ENCODE measurements at places on chromosomes 3 and 15.

GRCh38 chr15:31552482-31553099, 226.0 kb downstream of the KLF13 start:
- DNase-seq, result no peak

DNA sequence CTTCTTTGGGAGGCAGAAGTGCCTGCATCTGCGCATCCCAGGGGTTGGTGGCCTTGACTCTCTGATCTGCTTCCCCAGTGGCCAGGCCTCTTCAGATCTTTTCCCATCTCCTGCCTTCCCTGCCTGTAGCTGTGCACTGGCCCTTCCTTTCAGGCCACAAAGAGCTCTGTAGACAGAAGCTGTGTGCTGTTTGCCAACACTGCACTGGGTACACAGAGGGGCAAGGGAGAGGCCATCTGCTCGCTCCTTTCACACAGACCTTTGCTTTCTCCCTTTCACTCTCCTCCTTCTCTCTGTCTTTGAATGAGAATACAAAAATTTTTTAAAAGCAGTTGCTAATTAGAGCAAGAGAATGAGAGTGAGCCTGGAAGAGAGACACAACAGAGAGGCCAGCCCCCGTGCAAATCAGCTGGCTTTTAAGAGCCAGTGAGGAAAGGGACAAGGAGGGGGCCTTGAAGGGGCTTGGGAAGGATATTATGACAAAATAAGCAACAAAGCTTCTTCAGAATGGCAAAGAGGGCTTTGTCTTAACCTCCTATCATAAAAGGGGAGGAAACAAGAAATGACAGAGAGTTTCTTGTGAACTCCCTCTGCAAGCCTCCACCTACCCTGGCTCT, 170.9 kb downstream of the EPHB1 start:
- DNase-seq, result no peak

DNA sequence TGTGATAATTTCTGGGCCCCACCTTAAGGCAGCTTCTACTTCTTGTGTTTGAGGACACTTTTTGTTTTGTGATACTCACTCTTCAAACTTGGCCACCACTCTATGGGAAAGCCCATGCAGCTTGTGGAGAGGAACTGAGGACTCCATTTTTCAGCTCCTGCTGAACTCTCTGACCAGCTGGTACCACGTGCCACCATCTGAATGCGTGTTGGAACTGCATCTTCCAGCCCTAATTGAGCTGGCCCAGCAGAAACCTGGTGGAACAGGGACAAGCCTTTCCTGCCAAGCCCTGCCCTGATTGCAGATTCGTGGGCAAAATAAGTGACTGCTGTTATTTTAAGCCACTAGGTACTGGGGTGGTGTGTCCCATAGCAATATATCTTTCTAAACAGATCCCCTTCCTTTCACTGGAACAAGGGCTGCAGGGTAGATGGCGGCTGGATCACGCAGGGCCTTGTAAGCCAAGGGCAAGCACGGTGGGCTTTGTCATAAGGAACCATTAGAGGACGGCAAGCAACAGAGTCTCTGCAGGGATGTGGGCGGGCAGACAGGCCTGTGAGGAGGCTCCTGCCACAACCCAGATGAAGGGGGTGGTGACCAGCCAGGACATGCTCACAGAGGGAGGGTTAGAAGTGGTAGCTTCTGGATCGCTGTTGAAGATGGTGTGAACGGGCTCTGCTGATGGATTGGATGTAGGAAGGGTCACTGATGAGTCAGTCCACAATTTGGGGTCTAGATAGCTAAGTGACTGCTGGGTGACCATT, 9.5 kb downstream of the H1-8 start:
- no peak for DNase-seq

DNA sequence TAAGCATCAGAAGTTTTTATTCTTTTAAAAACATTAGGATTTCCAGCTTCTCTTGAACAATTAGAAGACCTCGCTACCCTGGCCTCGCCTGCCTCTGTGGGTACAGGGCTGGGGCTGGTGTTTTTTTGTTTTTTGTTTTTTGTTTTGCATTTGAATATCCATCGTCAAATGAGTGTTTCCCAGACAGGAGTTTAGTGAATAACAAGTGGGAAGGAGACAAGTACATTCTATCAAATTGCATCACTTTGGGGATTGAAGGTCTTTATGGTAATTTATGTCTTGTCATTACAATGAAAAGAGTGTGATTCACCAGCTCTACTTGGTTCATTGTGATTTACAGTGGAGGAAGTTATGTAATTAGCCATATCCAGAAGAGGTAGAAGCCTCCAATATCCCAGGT, 161.1 kb upstream of the UBE2E1 start:
- no peak for DNase-seq

- DNase-seq, result no peak
Observed at GRCh38 chr3:182023843-182024242, 312.1 kb downstream of the SOX2 start.

GRCh38 chr15:63308947-63309346, 31.5 kb downstream of the APH1B start:
- DNase-seq, result no peak

DNA sequence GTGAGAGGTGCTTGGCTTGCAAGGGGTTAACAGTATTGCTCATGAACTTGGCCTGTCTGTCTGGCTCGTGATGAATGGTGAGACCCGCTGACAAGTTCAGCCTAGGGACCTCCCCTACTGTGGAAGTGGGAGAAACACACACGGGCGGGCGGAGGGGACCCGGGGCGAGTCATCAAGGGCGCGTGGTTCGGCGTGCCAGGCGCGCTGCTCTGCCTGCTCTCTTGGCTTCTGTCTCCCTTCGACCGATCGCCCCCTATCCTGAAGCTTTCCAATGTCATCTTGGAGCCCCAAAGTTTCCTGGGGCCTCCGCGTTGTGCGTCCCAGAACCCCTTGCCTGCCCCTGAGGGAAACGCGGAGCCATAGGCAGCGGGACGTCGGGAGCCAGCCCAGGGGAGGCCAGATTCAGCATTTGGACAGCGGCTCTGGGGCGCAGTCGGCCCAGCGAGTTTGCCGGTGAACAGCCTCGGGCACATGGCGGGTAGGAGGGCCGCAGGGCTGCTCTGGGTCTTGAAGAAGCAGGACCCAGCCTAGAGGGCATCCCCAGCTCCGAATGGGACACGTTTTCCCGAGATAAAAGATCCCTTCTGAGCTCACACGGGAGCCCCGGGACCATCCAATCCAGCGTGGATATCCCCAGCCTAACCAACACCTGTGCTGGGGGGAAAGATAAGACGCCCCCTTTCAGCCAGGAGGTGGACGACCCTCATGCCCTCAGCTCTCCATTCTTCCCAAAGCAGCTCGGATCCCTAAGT, 27.0 kb upstream of the POLG start:
- peak; percentile 34 for DNase-seq

DNA sequence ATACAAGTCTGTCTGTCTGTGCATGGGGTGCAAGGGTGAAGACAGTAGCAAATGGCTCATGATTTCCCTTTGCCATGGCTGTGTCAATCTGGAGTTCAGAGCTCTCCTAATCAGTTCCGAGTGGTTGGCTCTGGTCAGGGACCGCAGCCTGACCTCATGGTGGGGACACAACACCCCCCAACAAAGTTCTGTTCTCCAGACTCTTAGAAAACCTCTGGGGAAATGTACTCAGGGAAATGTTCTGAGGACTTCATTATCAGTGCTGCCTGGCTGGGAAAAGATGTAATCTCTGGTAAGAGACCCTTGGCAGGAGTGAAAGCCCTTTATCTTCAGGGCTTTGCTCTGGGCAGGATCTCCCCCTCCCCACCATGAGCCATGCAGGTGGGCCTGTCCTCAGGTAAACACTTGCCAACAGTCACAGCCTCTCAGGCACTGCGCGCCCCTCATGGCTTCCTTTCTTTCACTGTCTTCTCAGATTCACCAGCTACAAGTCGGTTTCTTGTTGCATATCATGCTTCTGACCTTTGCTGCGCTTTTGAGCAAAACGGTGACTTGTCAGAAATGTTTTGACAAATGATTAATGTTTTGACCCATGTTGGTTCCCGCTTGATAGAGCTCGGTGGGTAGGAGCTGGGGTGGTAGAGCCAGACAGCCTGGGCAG, 95.5 kb downstream of the ST6GAL1 start:
- DNase-seq, result no peak

GRCh38 chr3:69324362-69325025, 61.4 kb downstream of the FRMD4B start:
- DNase-seq, result no peak

- DNase-seq, result no peak
Observed at GRCh38 chr3:120772081-120772480, 29.5 kb downstream of the GTF2E1 start.

DNA sequence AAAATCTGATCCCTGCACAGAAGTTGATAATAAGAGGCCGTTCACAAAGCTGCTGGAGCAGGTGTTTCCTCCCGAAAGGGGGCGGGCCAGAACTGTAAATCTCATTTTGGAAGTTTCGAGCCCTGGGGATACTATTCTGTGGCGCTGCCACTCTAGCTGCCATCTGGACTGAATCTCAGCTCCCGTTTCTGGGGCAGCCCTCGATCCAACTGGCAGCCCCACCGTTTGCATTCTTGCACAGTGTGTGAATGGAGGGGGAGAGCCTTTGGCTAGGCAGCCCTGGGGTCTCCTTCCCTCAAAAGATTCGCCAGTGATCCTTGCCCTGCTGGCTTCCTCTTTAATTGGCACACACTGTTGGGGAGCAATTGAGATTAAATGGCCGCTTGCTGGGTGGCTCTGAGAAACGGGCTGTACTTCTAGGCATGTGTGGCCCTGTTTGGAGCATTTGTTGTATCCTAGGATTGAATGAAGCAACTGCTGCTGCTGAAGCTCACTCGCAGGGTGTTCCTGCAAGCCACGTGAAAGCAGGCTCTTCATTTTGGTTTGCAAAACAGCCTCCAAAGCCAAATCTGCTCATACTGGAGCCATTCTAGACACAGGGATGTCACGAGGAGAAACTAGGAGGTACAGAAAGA, 57.2 kb upstream of the TOPAZ1 start:
- no peak for DNase-seq

DNA sequence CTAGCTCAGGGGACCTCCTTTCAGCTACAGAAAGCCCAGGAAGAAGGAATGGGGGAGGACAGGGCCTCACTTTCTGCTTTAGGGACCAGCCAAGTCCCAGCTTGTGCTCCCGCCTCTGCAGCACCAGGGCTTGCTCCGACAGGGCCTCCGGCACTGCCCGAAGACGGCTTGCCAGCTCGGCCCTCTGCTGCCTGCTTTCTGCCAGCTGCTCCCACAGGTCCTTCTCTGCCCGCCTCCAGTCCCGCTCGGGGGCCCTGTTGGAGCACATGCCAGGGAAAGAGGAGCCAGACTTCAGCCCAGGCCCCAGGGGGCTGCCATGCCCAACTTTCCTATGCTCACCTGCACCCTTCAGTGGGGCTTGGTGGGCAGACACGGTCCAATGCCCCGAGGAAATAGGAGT, 4.3 kb upstream of the CLK3 start:
- no peak for DNase-seq

DNA sequence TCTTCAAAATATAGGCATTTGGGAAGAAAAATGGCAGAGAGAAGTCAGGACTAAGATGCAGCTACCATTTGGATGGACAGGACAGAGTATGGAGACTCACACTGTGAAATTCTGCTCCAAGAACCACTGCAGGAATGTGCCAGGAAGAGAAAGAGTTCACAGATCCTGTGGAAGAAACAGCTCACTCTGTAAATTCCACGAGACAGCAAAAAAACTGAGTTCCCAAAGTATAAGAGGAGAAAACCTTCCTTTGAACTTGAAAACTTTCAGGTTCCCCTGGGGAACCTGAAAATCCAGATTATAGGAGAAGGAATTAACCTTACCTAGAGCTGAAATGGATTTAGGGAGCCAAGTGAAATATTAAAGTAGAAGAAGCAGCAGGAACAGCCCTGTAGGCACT, 137.1 kb downstream of the PLCH1 start:
- no peak for DNase-seq

DNA sequence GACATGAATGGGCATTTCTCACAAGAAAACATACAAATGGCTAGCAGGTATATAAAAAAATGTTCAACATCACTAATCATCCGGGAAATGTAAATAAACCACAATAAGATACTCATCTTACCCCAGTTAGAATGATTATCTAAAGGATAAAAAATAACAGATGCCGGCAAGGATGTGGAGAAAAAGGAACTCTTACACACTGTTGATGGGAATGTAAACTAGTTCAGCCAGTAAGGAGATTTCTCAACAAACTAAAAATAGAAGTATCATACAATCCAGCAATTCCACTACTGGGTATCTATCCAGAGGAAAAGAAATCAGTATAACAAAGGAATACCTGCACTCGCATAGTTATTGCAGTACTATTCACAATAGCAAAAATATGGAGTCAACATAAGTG, 124.2 kb downstream of the SATB1 start:
- no peak for DNase-seq

DNA sequence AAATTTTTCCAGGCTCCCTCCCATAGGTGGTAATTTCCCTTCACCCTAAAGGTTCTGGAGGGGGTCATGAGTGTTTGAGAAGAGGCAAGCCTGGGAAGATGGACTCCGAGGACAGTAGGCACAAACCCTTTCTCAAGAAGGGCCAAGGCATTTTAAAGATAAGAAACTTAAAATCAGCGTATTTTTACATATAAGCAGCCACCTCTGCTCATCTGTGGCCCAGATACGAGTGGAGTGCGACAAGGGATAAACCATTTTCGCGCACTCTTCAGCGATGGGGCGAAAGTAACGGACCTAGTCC, 539 bp downstream of the RASSF1 start:
- DNase-seq, result no peak

DNA sequence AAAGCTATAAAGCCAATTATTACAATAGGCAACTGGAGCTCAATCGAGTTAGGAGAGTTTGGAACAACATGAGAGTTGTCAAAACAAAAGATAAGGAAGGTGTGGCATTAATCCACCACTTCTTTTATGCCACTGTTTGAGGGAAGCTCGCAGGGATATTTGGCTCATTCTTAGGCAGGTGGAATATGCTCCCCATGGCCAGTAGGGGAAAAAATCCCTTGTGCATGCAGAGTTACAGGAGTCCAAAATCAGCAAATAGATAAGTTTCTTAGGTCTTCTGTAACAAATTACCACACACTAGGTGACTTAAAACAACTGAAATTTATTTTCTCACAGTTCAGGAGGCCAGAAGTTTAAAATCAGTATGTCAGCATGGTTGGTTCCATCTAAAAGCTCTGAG, 135.4 kb upstream of the SYNPR start:
- DNase-seq, result no peak

DNA sequence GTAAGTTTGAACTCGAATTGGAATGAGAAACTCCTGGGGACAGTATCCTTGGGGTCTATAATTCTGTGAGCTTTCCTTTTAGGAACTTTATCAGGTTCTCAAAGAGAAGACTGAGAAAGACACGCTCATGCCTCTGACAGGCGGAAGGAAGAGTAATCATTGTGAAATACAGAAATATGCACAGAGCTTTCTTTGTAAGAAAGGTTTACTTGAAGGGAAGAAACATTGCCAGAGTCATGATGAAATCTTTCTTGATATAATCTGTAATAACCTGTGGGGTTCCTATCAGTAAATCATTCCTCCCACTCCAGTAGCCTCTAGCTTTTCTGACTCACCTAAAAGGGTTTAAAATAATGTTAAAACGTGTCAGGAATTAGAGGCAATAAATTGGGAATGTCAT, 83.6 kb upstream of the CCDC39 start:
- DNase-seq, result no peak

- no peak for DNase-seq
Observed at GRCh38 chr3:150577855-150578254, 25.3 kb upstream of the SELENOT start.
